ENCODE measurements at places on chromosomes 16 and 17. TPM values are rescaled to one million over a fixed set of nuclear protein-coding genes. Genes with fewer than 3 reads are reported as not detected.
A peak's percentile ranks its signal among the peaks of the same experiment; 100 is the strongest.

DNA sequence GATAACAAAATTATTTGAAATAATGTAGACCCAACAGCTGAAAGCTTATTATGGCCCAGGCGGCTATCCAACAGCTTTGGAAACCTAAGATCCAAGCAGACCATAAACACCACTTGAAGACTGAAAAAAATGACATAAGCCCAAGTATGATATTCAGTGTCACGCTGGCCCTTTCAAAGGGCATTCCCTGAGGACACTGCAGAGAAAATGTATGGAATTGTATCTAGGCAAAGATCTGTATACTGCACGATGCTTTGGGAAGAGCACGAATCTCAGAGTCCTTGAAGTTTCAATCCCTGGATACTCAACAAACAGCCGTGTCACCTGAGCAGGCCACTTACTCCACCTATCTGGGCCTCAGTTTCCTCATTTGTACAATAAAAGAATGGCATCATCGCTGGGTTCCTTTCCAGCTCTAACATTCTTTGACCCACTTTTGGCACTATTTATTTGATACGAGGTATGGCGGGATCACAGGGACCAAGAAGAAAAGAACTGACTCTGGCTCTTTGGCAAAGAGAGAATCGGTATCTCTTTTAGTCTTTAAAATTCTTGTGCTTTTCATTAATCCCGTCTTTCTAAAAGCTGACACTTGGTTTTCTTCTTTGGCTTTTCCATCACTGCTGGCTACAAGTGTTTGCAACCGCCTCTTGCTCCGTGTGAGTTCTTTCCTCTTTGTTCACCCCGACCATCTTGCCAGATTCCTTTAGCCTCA is 1.2 kb downstream of the STAT5B start:
- DNase-seq: no peak

DNA sequence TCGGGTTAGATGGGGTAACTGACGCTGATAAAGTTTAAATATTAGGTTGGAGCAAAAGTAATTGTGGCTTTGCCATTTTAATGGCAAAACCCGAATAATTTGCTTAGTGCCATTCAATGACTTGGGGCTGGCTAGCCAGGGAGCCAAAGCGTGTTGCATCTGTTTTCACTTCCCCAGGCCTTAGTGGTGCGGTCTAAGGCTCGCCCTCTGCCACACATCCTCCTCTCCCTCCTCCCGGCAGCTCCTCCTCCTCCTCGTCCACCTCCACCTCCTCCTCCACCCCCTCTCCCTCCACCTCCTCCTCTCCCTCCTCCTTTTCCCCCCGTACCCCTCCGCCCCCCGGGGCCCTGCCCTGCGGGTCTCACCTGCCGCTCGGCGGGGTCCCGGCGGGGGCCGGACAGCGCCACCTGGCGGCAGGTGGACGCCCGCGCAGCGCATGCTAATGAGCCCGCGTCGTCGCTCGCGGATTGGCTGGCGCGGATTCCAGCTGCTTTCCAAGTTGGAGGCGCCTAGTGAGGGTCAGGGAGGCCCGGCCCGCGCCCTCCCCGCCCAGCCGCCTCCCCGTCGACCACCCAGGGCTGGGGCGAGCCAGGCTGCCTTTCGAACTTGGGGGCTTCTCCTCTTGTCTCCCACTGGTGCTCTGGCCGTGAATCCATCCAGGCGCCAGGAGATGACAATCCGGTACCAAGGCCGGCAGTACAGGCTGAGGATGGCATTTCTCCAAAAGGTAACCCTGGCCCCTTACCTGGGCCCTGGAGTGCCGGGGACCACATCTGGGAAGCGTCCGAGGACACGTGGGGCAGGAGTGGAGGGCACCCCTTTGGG is 36.6 kb upstream of the RGS9 start:
- DNase-seq: peak; percentile 78

DNA sequence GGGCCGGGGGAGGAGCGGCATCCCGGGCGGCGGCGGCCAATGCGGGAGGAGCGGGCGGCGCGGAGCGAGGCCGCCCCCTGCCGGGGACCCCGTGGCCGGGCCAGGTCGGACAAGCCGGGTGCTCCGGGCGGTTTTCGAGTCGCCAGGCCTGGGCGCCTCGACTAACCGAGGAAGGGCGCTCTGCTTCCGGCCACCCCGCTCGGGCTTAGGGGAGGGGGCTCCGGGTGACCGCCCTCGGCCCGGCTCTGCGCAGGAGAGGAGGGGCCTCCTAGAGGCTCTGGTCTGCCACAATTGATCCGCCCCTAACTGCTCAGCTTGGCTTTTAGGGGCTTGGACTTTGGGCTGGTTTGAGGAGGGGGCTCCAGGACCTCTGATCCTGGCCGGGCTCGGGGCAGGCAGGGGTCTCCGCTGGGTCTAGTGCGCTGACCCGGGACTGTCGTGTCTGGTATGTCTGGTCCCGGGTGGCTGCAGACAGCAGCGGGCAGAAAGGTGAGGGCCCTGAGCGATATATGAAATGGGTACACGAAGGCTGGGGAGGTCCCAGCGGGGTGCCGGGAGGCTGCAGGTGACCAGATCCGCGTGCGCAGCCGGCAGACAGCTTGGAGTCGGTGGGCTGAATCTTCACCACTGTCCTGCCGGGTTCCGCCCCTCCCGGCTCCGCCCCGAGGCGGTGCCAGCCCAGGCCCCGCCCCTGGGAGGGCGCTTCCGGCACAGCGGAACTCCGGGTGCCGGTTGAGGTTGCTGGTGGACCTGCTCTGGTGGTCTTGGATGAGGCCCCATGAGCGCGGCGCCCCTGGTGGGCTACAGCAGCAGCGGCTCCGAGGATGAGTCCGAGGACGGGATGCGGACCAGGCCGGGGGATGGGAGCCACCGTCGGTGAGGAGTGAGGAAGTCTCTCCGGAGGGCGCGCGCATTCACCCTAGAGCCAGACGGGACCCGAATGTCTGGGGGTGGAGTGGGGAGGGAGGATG is at the start of gene USB1:
Gene USB1 (plus strand): TSS at position 702 of the 971 bp plus-strand sequence. CDS start 77 bp downstream, at position 779.
- DNase-seq: peak; percentile 91

DNA sequence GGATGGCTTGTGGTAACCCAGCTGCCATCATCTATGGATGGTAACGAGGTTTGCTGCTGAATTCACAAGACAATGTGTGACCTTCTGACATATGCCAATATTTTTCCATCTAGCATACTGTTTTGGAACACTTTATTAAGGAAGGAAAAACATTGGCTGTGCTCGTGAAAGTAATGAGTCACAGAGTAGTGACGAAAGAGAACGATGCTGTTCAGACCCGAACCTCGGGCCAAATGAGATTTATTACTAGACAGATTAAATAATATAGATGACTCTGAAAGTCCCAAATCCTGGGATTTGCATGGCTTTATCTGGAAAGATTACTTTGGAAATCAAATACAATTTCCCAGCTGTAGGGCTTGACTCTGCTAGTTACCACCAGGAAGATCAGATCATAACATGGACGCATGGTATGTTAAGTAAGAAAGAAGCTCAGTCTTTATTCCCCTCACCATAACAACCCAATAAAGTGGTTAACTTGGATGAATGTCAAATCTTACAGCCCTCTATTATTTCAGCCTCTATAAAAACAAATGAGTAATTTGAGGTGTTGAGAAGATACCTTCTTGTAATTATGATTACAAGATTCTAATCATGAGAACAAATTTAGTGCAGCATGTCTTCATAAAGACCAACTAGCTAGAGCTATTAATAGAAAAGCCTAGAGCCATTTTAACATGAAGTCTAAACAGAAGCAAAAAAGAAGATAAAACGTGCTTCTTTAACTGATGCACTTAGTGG is 32.6 kb downstream of the ERN1 start:
- no peak for DNase-seq

GRCh38 chr16:23538919-23539278 is 18.3 kb downstream of the EARS2 start:
- DNase-seq: no peak

DNA sequence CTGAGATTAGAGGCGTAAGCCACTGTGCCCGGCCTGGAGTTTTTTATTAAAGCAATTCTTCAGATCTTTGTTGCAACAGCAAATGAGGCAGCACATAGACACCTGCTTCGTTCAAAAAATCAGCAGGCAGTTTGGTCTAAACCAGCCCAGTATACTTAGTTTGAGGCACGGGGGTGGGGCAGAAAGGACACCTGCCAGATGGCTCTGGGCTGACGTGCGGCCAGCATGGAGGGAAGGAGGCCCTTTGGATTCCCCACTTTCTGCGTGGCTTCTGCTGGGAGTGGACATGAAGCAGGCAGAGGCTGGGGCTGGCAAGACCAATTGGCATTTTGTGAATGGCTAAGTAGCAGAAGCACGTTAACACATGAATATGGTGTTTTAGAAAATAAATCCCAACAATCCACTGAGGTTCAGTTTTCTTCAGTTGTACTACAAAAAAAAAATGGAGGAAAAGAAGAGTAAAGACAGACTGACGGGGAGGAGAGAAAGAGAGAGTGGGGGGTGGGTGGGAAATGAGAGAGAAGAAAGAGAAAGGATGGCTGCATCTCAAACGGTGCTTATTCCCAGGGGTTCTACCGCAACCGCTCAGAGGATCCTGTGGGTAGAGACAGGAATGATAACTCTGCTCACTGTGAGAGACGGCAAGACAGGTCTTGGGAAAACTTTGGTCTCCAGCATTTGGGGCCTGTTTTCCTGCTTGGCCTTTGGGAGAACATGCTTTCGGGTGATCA is 16.3 kb downstream of the C16orf46 start:
- no peak for DNase-seq

DNA sequence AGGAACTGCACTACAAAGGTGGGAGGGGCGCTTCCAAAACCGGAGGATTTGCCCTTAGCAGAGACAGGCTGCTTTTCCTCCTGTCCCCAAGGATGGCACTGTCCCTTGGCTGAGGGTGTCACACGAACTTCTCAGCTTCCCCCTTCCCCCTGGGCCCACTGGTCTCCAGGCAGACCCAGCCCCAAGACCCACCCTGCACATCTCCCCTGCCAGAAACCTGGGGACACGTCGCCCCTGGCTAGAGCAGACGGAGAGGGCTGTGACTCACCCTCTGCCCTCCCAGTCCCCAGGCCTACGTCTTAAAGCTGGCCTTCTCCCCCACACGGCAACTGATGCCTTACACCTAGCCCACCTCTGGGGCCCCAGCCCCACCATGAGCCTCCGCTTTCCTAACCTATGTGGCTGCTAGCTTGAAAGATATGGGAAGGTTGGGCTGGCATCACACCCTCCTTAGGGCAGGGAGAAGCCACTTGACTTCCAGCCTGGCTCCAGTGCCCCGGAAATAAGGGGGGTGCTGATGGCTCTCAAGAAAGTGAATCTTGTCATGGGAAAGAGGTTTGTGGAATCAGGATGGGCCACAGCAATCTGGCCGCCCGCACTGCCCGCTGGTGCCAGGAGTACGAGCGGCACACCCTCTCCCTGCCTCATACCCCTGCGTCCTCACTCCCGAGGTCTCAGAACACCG is 4.6 kb downstream of the ZNF319 start:
- no peak for DNase-seq

GRCh38 chr16:58399718-58400633 is 7.7 kb downstream of the GINS3 start:
- DNase-seq: no peak

GRCh38 chr16:86297391-86297790 is 212.9 kb upstream of the FOXF1 start:
- DNase-seq: no peak

SMIM22 gene
- not detected for total RNA-seq

- DNase-seq: no peak
These were observed 10.7 kb upstream of the CNGB1 start for GRCh38 chr16:57981636-57982035.

DNA sequence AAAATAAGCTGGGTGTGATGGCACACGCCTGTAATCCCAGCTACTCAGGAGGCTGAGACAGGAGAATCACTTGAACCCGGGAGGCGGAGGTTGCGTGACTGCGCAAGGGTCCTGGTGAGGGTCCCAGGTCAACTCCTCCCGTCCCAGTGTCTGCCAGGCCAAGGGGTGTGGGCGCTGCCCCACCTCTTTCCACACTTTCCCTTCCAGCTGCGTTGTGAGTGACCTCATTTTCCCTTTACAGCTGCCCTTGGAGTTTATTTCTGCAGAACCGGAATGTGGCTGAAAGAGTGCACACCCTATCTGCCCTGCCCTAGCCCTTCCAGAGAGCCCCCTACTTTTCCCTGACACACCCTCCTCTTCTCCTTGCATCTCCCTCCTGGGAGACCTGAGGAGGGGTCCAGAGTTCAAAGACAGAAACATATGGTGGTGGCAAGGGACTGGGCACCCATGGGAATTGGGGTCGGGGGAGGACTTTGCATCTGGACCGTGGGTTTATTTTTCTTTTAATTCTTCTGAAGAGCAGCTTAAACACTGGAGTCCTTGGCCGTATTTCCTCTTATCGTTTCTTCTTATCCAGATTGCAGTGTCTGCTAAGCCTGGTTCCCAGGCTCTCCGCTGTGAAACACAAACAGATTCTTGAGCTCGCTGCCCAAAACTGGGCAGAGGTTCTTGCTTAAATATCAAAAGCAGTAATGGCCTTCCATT is 20.9 kb downstream of the MRC2 start:
- DNase-seq: no peak

CYBA gene
- 140 TPM for total RNA-seq

AOC2 gene
- total RNA-seq: 6.2 TPM
